ENCODE measurements at places on chromosomes 1 and 21. TPM values are rescaled to one million over a fixed set of nuclear protein-coding genes. Genes with fewer than 3 reads are reported as not detected.

INSRR gene
- total RNA-seq = not detected

TMEM51 gene
- total RNA-seq = 5.2 TPM

UMODL1 gene
- not detected for total RNA-seq

FAM72B gene
- 2.3 TPM for total RNA-seq

SYT11 gene
- 25.9 TPM for total RNA-seq

SMCP gene
- total RNA-seq = not detected

FCMR gene
- total RNA-seq = not detected

SPRR5 gene
- total RNA-seq = not detected

CDCA8 gene
- 10.4 TPM for total RNA-seq

CFHR3 gene
- not detected for total RNA-seq

HSD3B1 gene
- not detected for total RNA-seq

ADAMTS1 gene
- total RNA-seq = 20.7 TPM

BTBD19 gene
- 2.1 TPM for total RNA-seq

GSTM1 gene
- total RNA-seq = not detected

KRTAP21-2 gene
- total RNA-seq = not detected

MMEL1 gene
- total RNA-seq = 1.6 TPM

MNDA gene
- not detected for total RNA-seq

LCE1A gene
- total RNA-seq = not detected

CA6 gene
- total RNA-seq = not detected

ECM1 gene
- 0.16 TPM for total RNA-seq

AMY1B gene
- total RNA-seq = not detected

SMPDL3B gene
- 1.3 TPM for total RNA-seq

KRTAP10-3 gene
- total RNA-seq = not detected

OR2G6 gene
- not detected for total RNA-seq

AADACL3 gene
- total RNA-seq = not detected

OR10Z1 gene
- total RNA-seq = not detected

IKBKE gene
- total RNA-seq = 35.0 TPM

ARHGEF16 gene
- 0.94 TPM for total RNA-seq

NECTIN4 gene
- 0.31 TPM for total RNA-seq

IGSF3 gene
- 0.49 TPM for total RNA-seq

HFM1 gene
- 0.32 TPM for total RNA-seq

EXO1 gene
- 9.4 TPM for total RNA-seq

ASPM gene
- total RNA-seq = 26.7 TPM

CASQ1 gene
- total RNA-seq = not detected

IL6R gene
- total RNA-seq = 10.7 TPM

ANKRD45 gene
- not detected for total RNA-seq

POGZ gene
- total RNA-seq = 9.4 TPM

RAP1GAP gene
- under 0.01 TPM for total RNA-seq

MCOLN3 gene
- not detected for total RNA-seq

RNU11 gene
- under 0.01 TPM for total RNA-seq

CDC42BPA gene
- total RNA-seq = 159 TPM

TSPAN1 gene
- 0.49 TPM for total RNA-seq

TNFRSF14 gene
- 61.0 TPM for total RNA-seq

KRTAP12-1 gene
- not detected for total RNA-seq

LY9 gene
- not detected for total RNA-seq

TTC34 gene
- total RNA-seq = under 0.01 TPM

PIGM gene
- 1.6 TPM for total RNA-seq

LCE3A gene
- not detected for total RNA-seq

GBP6 gene
- total RNA-seq = not detected

PADI2 gene
- under 0.01 TPM for total RNA-seq

SVBP gene
- total RNA-seq = 11.3 TPM

FBXO2 gene
- total RNA-seq = 3.7 TPM

HHAT gene
- 2.9 TPM for total RNA-seq

LHX4 gene
- total RNA-seq = not detected

All from bladder microvascular endothelial cell (primary cell).